ENCODE measurements at places on chromosomes 3 and 15.
A peak's percentile ranks its signal among the peaks of the same experiment; 100 is the strongest.

DNA sequence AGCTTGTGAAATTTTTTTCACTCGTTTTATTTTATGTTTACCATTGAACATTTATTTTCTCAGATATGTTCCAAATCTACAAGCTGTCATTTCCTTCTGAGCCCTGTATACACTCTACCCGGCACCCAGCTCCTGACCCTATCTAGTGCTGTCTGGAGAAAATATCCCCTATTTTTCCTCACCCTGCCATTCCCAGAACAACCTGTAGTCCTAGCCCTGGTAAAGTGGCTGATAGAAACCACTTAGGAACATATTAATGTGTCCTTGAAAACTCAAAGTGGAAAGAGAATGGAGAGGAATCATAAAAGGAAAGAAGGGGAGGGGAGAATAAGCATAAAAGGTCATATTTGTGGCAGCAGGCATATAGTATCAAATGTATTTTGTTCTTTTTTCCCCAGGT lies 8.2 kb upstream of the TIMMDC1 start:
- no peak for DNase-seq

DNA sequence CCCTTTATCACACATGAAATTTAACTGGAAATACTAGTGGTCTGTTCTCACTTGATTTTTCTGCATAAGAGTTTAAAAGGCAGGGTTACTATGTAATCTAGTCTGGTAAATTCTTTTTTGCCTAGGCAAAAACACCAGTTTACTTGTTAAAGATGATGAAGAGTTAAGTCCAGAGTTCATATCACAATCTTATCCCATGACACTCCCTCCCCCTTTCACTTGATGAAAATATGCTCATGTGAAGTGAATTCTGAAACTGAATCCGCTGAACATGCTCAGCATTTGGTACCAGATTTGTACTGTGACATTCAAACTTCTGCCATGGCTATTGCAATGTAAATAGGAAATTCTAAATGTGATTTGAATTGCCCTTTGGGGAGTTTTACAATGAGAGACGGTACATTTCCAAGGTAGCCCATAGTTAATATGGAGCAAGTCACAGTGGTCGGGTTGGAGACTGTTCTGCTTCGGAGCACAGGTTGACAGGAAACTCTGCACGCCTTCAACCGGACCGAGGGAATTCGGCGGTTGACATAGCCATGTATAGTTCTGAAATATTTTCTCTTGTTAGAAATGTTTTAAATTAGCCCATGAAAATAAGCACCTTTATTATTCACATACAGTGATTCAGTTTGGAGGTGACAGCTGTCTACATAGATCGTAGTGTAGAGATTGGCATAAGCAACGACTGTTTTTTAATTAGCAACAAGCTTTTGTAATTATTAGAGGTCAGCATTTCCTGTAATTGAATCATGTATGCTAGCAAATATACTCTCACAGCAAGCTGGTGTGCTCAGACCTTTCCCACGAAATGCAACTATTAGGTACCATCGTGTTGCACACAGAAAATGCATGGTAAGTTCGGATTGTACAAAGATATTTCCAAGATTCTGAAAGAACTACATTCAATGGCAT lies 768.6 kb upstream of the GOLIM4 start:
- no peak for DNase-seq

DNA sequence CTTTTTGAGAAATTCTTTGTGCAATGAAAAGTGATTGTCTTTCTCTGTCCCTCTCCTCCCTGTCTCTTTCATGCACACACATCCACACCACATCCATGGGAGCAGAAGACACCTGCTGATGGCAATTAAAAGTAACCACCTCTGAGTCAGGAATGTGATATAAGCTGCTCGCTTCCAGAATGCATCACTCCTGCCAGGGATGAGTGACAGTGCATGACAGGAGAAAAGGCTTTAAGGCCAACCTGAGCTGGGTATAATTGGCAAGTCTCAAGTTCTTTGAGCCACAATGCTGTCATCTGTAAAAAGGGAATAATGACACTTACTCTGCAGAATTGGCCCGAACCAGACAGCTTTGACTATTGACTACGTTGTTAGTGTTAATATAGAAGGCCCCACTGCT lies 59.6 kb downstream of the UBP1 start:
- no peak for DNase-seq

GRCh38 chr3:39413691-39414420 lies 7.3 kb downstream of the RPSA start:
- DNase-seq = no peak

GRCh38 chr3:36211652-36211999 lies 168.7 kb upstream of the STAC start:
- no peak for DNase-seq

DNA sequence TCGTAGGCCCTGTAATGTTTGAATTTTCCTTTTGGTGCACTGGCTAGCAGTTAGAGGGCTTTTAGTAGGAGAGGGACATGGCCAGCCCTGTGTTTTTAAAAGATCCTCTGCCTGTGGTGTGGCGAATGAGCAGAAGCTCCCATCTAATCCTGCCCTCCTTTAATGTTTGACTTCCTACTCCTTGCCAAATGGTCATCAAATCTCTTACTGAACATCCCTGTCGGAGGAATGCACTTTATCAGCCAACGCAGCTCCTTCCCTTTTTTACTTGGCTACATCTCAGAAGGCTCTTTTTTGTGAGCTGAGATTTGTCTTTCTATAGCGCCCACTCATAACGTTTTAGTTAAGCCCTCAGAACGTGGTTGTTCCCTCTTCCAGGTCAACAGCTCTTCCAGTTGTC lies 44.8 kb downstream of the MAP2K5 start:
- no peak for DNase-seq

DNA sequence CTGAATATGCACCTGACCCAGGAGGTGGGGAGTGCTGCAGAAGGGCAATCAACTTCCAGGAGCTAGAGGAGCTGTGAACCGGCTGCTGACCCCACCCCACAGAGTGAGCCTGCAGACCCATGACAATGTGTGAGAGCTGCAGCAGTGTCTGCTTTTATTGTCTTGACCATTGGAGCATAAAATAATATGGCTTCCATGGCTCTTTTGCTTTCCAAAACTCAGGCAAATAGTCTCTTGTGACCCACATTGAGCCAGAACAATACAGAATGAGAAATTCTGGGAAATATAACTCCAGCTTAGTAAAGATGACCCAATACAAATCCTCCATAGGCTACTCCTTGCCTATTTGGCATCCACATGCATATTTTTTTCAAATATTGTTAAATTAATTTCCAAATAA lies 309.6 kb downstream of the PYDC2 start:
- DNase-seq = no peak

GRCh38 chr3:194661946-194662345 lies 10.0 kb downstream of the LSG1 start:
- peak; percentile 14 for DNase-seq

GRCh38 chr15:89451846-89452245 lies 44.5 kb downstream of the RHCG start:
- DNase-seq = no peak

- peak; percentile 77 for DNase-seq
These were observed 790 bp downstream of the DUT start for GRCh38 chr15:48331796-48332641.

GRCh38 chr3:102089239-102089638 lies 239.9 kb downstream of the NFKBIZ start:
- no peak for DNase-seq

GRCh38 chr3:179729086-179729485 lies 76.2 kb downstream of the USP13 start:
- DNase-seq = no peak

GRCh38 chr3:190183121-190183520 lies 62.4 kb upstream of the P3H2 start:
- DNase-seq = no peak

DNA sequence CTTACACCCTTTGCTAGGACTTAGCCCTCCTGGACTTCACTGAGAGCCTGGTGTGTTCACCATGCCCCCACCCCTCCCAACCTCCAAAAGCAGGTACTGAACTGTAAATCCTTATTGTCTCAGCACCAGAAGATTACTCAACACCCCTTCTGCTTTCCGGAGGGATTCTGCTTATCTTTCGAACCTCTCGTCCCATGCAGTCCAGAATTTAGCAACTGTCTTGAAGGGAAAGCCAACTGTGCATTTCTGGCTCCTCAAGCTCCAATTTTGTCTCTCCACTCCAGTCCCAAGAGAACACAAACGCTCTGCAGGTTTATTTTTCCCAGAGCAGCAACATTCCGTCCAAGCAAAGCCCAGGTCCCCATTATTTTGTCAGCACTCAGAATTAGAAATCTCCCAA lies 49.6 kb downstream of the RFTN1 start:
- DNase-seq = no peak

DNA sequence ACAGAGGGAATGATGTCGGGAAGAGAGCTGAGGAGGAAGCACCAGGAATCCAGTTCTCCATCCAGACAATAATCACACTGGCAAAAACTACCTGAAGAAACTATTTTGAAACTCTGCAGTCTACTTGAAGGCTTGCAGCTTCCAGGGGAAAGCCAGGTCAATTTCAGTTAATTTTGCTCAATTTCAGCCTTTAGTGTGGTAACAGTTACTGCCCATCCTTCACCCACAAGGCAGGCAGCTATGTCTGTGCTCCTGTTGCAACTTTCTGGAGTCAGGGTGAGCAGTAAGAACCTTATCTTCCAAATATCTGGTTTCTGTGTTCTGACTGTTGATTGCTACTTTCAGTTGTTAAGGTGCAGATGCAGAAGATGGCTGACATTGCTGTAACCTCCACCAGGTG lies 221.7 kb downstream of the ADAMTS17 start:
- no peak for DNase-seq

- no peak for DNase-seq
These were observed 169.1 kb upstream of the CCDC54 start for GRCh38 chr3:107208100-107208499.

GRCh38 chr15:50106457-50106856 lies 12.6 kb downstream of the ATP8B4 start:
- DNase-seq = no peak

GRCh38 chr3:82509951-82510603 lies 748.6 kb upstream of the GBE1 start:
- no peak for DNase-seq

- DNase-seq = no peak
These were observed 263.6 kb upstream of the HES1 start for GRCh38 chr3:193872265-193872753.

DNA sequence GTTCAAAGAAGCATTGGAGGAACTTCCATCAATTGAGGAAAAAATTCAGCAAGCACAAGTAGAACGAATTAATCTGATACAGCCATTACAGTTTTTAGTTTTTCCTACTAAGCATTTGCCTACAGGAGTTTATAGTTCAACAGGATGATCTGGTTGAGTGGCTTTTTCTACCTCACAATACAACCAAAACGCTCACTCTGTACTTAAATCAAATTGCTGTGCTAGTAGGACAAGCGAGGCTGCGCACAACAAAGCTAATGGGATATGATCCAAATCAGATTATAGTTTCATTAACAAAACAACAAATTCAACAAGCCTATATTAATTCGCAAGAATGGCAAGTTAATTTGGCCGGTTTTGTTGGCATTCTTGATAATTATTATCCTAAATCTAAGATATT lies 44.2 kb downstream of the ETFA start:
- no peak for DNase-seq

DNA sequence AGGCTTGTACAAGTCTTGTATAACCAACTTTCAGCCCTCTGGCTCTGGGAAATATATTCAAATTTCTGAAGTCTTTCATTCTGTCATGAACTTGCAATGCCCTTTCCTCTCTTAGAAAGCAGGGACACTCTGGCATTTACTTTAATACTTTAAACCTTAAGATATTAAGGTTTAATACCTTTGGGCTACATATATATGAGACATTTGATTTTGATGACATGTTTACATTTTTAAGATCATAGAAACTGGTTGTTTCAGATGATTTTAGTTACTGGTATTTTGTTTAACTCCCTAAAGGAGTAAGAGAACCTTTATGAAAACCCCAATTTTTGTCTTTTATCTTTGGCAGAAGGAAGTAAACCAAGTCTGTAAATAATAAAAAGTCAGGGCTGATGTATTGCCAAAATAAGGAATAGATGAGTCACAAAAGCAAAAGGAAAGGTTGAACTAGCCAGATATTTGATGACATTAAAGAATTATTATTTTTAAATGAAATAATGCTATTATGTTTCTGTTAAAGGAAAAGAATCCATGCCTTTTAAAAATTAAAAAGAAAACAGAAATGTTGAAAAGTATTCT lies 579.0 kb upstream of the CBLB start:
- DNase-seq = no peak

DNA sequence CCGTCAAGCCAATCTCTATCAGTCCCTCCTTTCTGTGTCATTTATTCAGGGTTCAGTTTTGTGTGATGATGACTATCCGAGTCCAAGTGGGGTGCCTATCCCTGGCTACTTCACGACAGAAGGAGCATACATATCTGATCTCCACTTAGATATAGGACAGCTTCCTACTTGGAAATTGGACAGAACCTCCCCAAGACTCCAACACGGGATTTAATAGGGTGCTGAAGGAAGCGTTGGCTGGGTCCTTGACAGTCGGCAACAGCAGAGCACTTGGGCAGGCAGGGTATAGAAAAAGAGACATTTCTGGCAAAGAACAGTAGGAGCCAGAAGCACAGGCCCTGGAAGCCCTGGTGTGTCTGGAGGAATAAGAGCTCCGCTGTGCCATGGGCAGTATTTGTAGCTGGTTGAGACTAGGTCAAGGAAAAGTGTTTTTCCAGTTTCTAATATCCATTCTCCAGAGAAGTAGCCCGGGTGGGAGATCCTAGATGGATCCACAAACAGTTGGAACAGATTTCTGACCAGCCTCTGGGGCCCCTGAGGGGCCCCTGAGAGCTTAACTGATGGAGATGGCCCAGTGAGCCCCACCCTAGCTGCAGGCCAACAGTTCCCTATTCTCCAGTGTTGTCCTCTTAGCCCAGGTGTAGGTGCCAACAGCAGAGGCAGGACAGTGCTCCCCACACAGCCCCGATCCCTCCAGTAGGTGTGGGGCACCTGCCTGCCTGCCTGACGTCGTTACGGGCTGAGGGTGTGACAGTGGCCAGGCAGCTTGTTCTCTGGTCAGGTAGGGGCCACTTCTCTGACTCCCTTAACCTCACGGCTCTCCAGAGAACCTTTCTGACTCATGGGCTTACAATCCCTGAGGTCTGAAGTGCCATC lies 130.8 kb downstream of the CHCHD6 start:
- DNase-seq = no peak

GRCh38 chr15:67091071-67091979 lies 25.9 kb downstream of the SMAD3 start:
- no peak for DNase-seq
